Chondrocyte (in vitro differentiated cells): ENCODE measurements at places on chromosomes 16 and 17. TPM values are rescaled to one million over a fixed set of nuclear protein-coding genes. Genes with fewer than 3 reads are reported as not detected.

GRCh38 chr16:85616607-85617321, 3.6 kb downstream of the GSE1 start:
- H3K27ac ChIP-seq: peak overlapping the region; percentile 55
- no peak for DNase-seq
- H3K36me3 ChIP-seq: no peaks in the 10 kb centered on the region
- peaks cover 2% of the 10 kb centered on the region for H3K27me3 ChIP-seq
- peaks cover 15% of the 10 kb centered on the region for H3K4me1 ChIP-seq
- no peak overlapping the region for H3K4me3 ChIP-seq

DNA sequence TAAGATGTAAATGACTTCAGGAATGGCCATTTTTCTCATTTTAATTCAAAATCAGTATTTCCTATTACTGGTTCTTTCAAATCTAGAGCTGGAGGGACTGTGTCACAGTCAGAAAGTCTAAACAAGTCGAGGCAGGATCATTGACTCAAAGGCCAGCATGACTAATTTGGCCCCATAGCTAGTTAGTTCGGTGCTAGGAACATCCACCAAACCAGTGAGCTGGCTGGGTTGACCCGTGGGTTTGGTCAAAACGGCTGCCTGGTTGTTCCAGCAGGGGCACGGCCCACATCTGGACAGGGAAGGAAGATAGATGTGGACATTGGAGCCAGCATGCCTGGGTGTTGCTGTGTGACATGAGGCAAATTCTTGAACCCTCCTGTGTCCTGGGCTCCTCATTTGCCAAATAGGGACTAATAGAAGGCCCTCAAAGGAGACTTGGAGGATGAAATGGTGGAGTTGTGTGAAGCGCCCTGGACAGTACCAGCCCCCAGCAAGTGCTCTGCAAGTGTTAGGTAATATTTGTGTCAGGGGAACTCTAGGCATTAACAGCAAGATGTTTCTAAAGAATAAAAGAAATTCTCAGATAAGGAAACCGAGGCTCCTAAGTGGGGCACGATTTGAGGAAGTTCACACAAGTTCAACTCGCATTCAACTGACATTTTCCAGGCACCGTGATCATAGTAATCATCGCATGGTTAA, 46.2 kb downstream of the MEOX1 start:
- H3K4me3 ChIP-seq: no peak overlapping the region
- DNase-seq: no peak
- H3K27ac ChIP-seq: no peak overlapping the region
- H3K36me3 ChIP-seq: no peaks in the 10 kb centered on the region

DNA sequence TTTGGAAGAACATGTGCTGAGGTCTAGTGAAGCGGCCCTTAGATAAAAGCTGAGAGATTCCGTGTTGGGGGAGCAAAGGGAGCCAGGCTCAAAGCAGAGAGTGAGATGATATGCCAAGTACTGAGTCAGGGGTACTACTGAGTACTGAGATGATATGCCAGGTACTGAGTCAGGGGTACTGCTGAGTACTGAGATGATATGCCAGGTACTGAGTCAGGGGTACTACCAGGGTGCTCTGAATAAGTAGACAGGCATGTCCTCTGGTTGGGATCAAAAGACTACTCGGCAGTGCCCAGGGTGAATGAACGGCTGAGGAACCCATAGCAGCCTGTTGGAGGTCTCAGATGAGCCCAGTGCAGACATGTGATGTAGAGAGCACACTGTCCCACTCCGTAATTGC, 239.0 kb downstream of the SOX9 start:
- H3K27me3 ChIP-seq: peaks cover 1% of the 10 kb centered on the region

Gene MYH2
- not detected in 3 replicates for total RNA-seq

DNA sequence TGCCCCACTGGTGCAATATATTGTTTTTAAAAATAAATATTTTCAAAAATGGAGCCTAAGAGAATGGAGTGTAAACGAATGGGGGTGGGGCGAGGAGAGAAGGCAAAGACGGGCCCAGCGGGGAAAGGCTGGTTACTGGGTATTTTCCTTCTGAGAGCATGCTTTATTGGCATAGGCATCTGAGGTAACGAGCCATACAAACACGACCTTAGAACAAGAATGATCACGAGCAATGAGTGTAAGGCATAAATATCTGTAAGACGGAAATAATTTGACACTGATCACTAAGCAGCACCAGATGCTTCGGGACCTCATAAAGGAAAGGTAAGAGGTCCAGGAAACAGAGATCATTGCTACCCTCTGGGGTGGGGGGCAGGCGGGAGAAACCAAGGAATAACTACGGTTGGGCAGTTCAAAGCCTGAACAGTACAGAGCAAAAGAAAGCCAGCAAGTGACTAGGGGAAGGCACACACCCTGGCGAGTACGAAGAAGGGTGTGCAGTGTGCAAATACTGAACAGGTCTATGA, 959 bp downstream of the SSH2 start:
- H3K27ac ChIP-seq: no peak overlapping the region
- H3K4me1 ChIP-seq: peaks cover 21% of the 10 kb centered on the region
- DNase-seq: no peak
- no peaks in the 10 kb centered on the region for H3K36me3 ChIP-seq
- H3K27me3 ChIP-seq: no peaks in the 10 kb centered on the region
- H3K4me3 ChIP-seq: no peak overlapping the region

Gene KCNG4
- not detected in 3 replicates for total RNA-seq

Gene OTOA
- total RNA-seq: 0.10 TPM in 1 of 3 replicates, not detected in the others

Gene CCT6B
- total RNA-seq: 2.1 to 3.0 TPM (median 2.1 TPM) in 3 replicates

GRCh38 chr16:46690281-46691178, 1.1 kb downstream of the ORC6 start:
- peaks cover 24% of the 10 kb centered on the region for H3K4me1 ChIP-seq
- no peaks in the 10 kb centered on the region for H3K27me3 ChIP-seq
- peaks cover 4% of the 10 kb centered on the region for H3K36me3 ChIP-seq
- no peak for DNase-seq
- H3K4me3 ChIP-seq: no peak overlapping the region

GRCh38 chr17:80594431-80595269, 50.0 kb downstream of the RPTOR start:
- H3K36me3 ChIP-seq: no peaks in the 10 kb centered on the region
- no peak for DNase-seq
- H3K4me3 ChIP-seq: no peak overlapping the region

Gene BTBD17
- not detected in 3 replicates for total RNA-seq
